NCI-H446 (cell line): ENCODE measurements at places on chromosomes 16 and 17.
A peak's percentile ranks its signal among the peaks of the same experiment; 100 is the strongest.

DNA sequence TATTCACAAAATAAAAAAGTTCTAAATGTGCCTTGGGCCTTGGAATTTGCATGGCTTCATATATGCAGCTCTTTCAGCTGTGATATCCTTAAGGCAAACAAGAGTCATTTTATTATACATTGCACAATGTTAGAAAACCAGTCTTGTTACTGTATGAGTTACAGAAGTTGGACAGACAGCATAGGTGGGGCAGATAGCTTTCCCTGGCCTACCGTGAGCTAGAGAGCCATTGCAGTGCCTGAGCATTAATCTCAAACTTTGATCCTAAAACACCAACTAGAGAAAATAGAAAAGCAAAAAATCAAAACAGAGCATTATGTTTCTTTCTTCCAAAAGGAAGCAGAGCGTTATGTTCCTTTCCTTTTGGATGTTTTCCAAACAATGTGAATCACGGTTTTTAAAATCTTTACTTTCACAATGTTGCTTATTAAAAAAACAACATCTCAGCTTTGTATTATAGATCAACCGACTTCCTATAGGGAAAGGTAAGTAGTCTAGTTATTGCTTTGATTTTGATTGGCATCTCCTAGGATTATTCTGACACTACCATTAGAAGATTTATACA is 32.2 kb downstream of the ARHGAP44 start:
- no peak for DNase-seq

- no peak for DNase-seq
Measured at GRCh38 chr16:4283441-4283840, 10.6 kb upstream of the TFAP4 start.

GRCh38 chr17:7328840-7329373 is at the start of gene NEURL4:
NEURL4 (minus strand) TSS chr17:7329335; CDS start chr17:7329312, 23 bp downstream.
- no peak for DNase-seq

DNA sequence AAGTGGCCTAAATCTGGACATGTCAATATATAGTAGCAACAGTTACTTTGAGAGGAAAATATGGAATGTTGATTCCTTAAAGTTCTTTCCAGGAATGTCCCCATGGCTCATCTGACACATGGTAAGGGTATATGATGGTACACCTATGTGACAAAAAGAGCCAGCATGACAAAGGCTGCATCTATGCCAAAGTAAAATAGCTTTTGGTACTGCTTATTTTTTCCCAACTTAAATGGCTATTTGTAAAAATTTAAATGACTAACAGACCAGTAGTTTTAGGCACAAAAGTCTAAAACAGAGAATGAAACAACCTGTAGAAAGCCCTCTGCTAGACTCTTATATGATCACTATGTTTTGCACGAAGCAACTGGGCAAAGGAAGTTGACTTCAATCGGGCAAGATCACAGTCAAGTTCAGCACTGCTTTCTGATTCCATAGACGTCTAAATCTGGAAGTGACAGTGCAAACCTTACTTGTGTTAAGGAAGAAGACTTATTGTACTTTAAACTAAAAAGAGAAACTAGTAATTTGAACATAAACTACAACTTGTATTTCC is 135.1 kb downstream of the SKAP1 start:
- no peak for DNase-seq

DNA sequence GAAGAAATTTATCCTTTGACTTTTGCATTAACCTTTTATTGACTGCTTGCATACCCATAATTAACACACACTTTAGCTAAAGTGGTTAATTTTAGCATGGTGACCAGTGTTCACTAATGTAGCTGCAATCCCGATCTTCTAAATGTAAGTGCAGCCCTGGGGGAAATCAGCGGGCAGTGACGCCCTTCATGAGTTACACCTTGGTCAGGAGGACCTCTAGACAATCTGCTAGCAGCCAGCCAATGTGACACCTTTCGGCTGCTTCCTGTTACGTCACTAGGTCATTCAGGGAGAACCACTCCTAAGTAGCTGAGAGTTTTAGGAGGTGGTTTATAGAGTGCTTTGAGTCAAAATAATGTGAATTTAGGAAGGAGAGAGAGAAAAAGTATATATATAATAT is 180.5 kb downstream of the IRX3 start:
- DNase-seq, result no peak

GRCh38 chr17:21282231-21282630 is 2.3 kb upstream of the MAP2K3 start:
- peak; percentile 29 for DNase-seq

DNA sequence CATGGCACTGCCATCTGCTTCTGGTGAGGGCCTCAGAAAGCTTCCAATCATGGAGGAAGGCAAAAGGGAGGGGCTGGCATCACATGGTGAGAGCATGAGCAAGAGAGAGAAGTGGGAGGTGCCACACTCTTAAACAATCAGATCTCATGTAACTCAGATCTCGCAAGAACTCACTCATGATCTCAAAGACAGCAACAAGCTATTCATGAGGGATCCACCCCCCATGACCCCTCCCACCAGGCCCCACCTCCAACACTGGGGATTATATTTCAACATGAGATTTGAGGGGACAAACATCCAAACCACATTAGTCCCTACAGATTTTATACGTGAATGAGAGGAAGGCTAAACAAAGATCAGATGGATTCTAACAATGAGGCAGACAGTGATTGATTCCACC is 8.9 kb upstream of the TMEM132E start:
- no peak for DNase-seq

DNA sequence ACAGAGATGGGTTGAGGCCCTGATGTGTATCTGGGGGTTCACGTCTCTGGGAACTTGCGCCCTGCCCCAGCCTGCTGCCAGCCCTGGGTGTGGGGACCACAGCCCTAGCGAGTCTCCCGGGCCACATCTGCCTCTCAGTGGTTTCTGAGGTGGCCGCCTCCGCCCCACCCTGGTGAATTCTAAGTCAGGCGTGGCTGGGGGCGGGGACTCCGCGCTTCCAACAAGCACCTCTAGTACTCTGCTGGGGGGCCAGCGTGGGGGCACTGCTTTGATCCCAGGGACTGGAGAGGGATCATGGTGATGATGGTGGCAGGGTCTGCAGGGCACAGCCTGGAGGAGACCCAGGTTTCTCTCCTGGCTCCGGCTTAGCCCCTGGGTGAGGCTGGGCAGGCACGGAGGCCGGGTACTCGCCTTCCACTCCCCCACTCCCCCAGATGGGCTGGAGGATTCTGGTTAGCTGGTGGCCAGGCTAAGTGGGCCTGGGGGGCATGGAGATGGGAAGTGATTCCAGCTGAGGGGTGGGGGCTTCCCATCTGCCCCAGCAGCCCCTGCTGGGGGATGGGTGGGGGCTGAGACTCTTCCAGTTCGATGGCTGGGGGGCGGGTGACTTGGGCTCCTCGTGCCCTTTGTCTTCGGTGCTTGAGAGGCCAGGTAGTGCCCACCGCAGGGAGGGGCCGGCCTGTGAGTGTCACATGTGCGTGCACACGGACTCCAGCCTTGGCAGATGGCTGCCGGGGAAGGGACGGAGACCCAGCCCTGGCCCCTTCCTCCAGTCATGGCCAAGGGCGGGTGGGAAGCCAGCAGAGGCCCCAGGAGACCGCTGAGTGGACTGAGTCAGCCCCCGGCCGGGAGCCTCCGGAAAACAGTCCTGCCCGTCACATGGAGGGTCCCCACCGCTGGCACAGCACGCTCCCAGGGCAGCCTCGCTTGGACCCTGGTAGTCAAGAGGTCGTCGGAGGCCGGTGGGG is 3.9 kb downstream of the GLIS2 start:
- no peak for DNase-seq

- peak; percentile 42 for DNase-seq
Measured at GRCh38 chr17:66567234-66568170, 265.1 kb downstream of the PRKCA start.

DNA sequence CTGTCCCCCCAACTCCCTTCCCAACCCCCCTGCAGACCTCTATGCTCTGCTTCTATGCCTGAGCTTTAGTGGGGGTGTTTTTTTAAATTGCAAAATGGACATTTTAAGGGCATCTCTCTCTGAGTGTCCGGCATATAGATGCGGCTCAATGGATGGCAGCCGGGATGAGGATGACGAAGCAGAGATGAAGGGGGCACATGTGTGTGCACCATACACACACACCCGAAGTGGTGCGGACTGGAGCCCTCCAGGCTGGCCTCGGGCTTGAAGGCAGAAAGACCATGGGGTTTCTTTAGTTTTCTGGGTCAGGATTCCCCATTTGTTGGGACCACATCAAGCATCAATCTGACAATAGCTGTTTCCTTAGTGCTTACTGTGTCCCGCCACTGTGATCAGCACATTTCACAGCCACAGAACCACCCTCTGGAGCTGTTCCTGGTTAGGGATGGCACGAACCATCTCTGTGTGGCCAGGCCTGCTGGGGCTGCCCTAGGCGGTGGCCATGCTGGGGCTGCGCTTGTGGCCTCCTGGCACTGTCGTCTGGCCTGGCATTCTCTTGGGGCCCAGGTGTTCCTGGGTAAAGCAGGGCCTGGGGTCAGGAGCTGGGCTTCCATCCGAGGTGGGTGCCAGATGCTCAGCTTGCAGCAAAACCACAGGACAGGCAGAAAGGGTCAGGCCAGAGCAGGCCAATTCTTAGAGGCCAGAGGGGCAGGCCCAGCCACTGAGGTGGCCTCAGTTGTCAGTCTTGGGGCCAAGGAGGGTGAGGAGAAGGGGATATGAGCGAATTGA is 49.9 kb downstream of the NT5M start:
- DNase-seq, result no peak

GRCh38 chr17:19290066-19290705 is 53.0 kb downstream of the EPN2 start:
- DNase-seq, result no peak

DNA sequence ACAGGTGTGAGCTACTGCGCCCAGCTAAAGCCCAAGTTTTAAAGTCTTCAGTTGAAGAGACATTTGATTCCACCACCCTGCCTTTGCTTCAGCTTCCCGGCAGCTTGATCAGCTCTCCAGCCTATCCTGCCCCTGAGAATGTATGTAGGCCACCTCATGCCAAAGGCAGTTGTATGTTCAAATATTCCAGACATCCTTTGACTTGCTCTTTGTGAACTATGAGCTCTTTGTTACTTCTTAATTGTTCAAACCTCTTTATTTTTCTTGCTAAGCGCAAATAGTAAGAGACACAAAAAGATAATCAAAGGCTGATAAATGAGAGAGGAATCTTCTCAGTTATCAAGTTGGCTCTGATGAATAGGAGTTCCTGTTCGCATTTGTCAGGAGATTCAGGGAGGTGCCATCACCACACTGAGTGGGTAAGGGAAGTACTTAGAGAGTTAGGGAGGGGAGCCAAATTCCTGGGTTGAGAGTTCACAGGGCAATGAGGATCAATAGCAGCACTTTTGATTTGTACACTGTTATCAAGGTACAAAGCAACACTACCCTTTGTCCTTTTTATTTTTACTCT is 32.0 kb upstream of the SUPT4H1 start:
- DNase-seq, result no peak

DNA sequence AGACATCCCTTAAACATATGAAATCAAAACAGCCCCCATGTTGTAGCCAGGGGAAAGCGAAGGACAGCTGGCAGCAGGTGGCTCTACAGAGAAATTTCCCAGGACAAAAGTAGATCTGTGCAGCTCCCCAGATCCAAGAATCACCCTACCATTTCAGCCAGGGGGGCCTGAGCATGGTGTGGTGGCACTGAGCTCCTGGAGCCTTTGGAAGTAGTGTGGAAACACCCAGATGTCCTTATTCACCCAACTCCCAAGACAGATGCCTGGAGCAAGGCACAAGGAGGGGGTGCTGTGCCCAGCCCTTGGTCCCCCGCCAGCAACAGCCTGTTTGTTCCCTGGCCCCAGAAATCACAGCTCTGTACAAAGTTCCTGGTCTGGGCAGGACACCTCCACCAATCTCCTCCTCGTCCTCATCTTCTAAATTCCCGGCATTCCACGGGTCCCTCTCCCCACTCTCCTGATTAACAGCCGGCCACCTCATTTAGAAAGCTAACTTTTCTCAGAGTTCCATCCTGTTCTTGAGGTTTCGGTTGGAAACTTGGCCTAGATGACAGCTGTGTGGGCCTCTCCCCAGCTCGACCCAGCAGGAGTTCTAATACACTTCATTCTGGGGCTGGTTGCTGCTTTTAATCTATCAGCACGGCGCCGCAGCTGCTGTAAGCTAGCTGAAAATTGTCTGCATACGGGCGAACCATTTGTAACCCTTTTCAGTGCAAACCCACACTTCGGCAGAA is 191.1 kb downstream of the C16orf78 start:
- DNase-seq, result peak; percentile 72

- DNase-seq, result no peak
Measured at GRCh38 chr16:83925957-83926725, 26.9 kb upstream of the OSGIN1 start.

DNA sequence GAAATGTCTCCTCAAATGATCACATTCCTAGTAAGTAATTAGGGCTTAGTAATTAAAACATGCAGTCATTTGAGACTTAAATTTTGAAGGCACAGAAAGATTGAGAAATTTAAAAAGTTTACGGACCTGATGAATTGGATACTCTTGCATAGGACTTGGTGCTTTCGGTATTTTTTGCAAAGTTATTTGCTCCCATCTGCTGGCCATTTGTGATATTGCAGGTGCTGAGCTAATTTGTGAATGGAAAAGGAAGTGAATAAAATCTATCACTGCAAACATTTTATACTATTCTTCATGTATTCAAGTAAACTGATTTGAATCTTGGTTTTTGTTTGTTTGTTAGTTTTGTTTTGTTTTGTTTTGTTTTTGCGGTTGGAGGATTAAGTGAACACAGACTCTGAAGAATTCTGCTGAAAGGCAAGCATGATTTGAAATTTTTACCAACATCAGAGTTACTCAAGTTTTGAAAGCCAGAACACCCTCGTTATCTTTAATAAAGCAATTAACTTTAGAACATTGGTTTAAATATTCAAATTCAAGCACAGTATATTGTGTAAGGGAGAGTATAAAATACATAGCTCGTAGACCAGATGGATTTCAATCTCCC is 689.5 kb upstream of the RBFOX1 start:
- peak; percentile 18 for DNase-seq

GRCh38 chr16:71658771-71659170 is 32.8 kb downstream of the MARVELD3 start:
- DNase-seq, result no peak

DNA sequence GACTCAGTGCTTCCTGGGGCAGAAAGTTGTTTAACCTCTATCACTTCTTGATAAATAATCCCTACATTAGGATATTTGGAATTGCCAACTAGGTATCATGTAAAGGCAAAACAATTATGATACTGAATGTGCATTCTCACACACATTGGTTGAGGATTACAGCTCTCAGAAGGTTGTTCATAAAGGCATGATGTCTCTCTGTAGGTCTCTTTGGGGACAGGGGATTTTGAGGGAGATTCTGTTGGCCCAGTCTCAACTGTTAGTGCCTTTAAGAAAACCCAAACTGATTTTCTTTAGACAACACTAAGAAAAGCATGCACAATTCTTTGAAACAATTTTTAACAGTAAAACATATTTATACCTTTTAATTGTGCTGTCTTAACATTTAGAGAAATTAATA is 56.5 kb downstream of the GNAO1 start:
- no peak for DNase-seq

DNA sequence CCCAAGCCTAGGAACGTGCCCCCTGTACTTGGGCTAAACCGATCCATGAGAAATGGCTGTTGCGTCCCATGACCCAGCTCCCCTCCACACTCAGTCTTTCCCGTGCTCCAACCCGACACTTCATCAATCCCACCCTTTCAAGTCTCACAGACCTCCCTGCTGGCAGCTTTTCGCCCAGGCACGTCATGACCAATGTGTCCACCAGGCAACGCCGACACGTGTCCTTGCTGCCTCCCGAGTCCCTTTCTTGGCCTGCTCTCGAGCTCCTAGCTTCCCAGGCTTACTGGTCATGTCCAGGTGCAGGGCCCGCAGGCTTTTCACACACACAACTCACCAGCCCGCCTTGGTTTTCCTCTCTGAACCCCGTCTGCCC is 12.2 kb downstream of the MNT start:
- no peak for DNase-seq
